ENCODE measurements at places on chromosomes 13 and 19.

DNA sequence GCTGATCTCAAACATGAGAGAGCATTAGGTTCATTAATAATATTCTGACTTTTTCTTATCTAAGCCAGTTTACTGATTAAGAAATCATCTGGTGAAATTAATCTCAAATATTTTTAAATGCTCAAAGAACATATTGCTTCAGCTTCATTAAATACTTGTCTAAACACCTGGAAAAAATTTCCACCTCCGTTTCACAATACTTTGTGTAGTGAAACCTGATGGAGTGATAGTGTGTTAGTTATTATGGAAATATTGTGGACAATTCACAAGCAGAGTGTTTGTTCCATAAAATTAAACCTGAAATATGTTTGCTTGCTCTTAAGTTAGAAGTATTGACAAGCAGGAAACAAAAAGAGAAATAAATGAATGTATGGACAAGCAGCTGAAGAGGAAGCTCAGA, 57.3 kb upstream of the RNF113B start:
- DNase-seq, result no peak

DNA sequence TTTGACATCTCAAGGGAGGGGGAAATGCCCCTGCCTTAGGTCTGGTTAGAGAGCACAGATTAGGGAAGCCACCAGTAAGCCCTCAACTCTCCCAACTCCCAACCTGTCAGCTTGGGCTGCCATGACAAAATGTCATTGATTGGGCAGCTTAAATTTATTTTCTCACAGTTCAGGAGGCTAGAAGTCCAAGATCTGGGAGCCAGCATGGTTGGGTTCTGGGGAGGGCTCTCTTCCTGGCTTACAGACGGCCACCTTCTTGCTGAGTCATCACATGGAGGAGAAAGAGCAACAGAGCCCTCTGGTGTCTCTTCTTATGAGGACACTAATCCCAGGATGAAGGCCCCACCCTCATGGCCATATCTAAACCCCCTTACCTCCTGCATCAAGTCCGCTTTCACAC, 24.2 kb downstream of the C19orf12 start:
- peak; percentile 39 for DNase-seq

- DNase-seq, result no peak
These were observed 642 bp upstream of the PEG3 start for GRCh38 chr19:56841193-56841543.

DNA sequence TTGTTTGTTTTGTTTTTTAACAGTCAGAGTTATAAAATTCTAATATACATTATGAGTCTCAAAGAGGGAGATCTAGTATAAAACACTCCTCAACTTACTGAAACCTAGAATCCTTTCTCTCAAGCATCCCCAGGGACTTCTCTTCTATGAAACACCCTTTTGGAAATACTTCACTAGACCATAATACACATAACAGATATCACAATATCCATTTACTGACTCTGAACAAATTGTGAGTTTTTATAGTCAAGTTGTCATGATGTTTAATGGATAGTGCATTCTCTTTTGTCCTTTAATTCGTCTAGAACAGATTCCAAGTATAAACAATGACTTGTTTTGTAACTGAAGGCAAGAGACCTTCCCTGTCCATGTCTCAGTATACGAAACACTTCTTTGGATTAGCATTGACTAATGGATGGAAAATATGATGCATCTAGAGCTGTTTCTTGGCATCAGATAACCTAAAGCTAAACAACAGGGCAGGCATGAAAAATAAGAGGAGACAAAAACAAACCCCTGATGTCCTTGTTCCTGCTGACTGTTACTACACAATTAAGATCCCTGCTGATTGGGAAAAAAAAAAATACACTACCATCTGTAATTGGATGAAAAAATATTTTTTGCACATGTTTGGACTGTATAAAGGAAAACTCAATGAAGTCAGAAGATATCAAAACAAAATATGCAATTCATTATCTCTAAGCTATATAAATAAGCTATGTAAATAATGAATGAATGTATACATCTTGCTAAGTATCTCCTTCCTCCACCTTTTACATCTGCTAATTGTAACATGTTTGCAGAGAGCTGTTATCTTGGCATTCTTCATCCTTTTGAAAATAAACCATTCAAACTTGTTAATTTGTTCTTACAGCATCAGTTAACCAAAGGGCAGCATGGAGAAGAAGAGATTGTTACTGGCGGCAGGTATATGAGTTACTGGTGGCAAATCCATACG, 214.2 kb downstream of the LACC1 start:
- no peak for DNase-seq

GRCh38 chr13:77545626-77546412, 10.3 kb downstream of the SCEL start:
- DNase-seq, result no peak

- DNase-seq, result no peak
These were observed 1366.0 kb downstream of the UQCRFS1 start for GRCh38 chr19:27846944-27847343.

DNA sequence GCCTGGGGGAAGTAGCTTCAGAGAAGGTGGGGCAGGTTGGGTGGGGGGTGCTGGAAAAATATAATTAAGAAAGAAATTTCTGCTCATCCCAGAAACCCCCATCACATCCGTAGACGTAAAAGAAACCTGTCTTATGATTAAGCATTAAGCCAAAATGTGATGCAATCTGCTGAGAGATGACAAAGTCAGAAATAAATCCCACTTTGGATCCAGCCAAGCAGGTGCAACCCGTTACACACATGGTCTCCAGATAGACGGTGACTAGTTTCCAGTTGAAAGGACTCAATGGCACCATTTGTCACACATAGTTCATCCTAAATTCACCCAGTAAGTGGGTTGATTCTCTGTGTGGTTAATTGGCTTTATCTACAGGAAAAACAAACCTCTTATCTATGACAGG, 34.1 kb downstream of the PSG5 start:
- no peak for DNase-seq

DNA sequence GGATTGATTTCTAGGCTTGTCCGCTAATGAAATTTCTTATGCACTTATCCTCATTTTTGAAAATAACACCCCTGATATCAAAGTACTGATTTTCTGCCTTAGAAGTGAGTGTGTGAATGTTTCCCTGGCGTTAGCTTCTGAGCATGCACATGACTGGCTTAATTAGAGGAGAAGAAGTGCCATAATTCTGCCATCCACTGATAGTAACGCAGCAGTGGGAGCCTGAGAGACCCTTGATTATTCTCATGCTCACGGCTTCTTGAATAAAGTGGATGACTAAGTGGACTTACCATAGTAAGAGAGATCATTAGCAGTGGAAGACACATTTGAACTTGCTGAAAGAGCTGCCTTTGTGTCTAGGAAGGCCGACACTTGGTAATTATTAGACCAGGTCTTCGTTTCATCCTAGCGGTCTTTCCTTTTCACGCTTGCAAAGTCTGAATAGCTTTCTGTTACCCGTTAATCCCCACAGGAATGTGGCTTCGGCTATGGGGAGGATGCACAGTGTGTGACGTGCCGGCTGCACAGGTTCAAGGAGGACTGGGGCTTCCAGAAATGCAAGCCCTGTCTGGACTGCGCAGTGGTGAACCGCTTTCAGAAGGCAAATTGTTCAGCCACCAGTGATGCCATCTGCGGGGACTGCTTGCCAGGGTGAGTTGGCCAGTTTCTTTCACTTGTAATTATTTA, 45.3 kb downstream of the TNFRSF19 start:
- DNase-seq, result no peak

- no peak for DNase-seq
These were observed 5.4 kb downstream of the KCTD4 start for GRCh38 chr13:45195421-45195820.

Measured in SHP77 (cell line).